Purkinje cell (primary cell): ENCODE measurements at places on chromosomes 1 and 21. TPM values are rescaled to one million over a fixed set of nuclear protein-coding genes. Genes with fewer than 3 reads are reported as not detected.

Gene LMOD1
- polyA plus RNA-seq: 0.34 and 1.6 TPM in 2 replicates

Gene NMNAT2
- 21.6 and 26.8 TPM in 2 replicates for polyA plus RNA-seq

Gene CLEC20A
- polyA plus RNA-seq: 0.79 TPM in 1 of 2 replicates, not detected in the other

Gene HUNK
- polyA plus RNA-seq: 22.5 and 27.2 TPM in 2 replicates

Gene NBPF3
- polyA plus RNA-seq: 0.35 and 0.75 TPM in 2 replicates

Gene PTPN7
- not detected in 2 replicates for polyA plus RNA-seq

Gene LGR6
- 4.0 and 5.7 TPM in 2 replicates for polyA plus RNA-seq

Gene CRYBG2
- not detected in 2 replicates for polyA plus RNA-seq

Gene G0S2
- polyA plus RNA-seq: 1.0 TPM in 1 of 2 replicates, not detected in the other

Gene TRABD2B
- 2.7 and 6.1 TPM in 2 replicates for polyA plus RNA-seq

Gene AGL
- 8.0 and 11.0 TPM in 2 replicates for polyA plus RNA-seq

Gene C1orf116
- not detected in 2 replicates for polyA plus RNA-seq
